ENCODE measurements at places on chromosomes 13 and 19.
A peak's percentile ranks its signal among the peaks of the same experiment; 100 is the strongest.

- DNase-seq = no peak
Measured at GRCh38 chr13:98293103-98293502, 116.0 kb upstream of the RNF113B start.

- DNase-seq = no peak
Measured at GRCh38 chr13:44389060-44389666, 15.5 kb downstream of the SERP2 start.

DNA sequence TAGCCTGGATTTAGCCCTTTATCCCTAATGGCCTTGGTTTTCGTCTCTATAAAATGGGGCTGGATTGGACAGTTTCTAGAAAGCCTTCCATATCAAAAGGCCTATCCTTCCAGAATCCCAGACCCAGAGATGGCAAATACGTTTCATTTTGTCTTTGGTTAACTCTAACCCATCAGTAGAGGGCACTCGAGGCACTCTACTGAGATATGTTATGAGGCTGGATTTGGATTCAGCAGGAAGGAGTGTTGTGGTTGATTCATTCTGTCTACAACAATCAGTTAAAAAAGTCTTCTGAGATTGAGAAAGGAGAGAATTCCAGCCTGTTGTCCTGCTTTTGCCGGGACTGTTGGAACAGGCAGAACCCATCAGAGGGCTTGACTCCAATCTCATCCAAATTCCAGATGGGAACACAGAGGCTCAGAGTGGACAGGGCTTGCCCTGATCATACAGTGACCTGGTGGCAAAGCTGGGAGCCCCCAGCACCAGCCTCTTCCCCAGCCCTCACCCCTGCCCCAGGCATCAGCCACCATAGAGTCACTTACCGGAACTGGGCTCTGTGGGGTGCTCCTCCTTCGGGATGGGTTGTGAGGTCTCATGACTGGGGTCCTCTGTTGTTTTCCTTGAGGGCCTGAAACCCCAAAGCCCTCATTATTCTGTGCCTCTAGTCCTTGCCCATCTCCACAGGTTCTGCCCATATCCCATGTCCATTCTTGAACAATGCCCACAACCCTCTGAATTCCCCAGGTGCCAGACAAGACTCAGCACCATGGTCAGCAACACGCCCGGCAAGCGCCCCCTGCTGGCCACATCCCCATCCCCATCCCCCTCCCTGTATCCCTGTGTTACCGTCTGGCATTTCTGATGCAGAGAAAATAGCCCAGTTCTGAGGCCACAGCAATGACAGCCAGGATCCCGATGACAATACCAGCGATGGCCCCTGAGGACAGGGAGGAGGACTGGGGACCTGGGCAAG, 12.3 kb upstream of the ZNF180 start:
- no peak for DNase-seq

DNA sequence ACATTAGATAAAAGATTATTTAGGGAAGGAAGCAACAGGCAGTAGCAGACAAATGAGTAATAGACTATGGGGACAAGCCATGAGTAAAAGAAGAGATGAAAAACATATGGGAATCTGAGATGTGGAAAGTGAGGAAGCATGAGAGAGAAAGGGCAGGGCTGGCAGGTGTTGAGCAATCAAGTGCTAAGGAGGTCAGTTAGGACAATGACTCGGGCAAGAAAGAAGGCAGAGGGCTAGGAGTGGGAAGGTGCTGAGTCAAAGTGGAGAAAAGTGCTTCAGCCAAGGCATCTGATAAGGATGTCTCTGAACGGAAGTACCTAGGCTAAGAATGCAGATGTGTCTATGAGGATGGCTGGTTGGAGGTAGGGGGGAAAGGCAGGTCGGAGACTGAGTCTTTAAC, 291.9 kb upstream of the HTR2A start:
- DNase-seq = no peak

- peak; percentile 16 for DNase-seq
Measured at GRCh38 chr13:30346153-30346788, 38.9 kb upstream of the KATNAL1 start.

GRCh38 chr13:101945435-101945834, 456.4 kb downstream of the FGF14 start:
- DNase-seq = no peak

GRCh38 chr19:44954649-44955504, at the start of gene CLPTM1:
Gene CLPTM1 (plus strand): TSS chr19:44955380. CDS start chr19:44955396, 16 bp downstream.
- DNase-seq = peak; percentile 96

DNA sequence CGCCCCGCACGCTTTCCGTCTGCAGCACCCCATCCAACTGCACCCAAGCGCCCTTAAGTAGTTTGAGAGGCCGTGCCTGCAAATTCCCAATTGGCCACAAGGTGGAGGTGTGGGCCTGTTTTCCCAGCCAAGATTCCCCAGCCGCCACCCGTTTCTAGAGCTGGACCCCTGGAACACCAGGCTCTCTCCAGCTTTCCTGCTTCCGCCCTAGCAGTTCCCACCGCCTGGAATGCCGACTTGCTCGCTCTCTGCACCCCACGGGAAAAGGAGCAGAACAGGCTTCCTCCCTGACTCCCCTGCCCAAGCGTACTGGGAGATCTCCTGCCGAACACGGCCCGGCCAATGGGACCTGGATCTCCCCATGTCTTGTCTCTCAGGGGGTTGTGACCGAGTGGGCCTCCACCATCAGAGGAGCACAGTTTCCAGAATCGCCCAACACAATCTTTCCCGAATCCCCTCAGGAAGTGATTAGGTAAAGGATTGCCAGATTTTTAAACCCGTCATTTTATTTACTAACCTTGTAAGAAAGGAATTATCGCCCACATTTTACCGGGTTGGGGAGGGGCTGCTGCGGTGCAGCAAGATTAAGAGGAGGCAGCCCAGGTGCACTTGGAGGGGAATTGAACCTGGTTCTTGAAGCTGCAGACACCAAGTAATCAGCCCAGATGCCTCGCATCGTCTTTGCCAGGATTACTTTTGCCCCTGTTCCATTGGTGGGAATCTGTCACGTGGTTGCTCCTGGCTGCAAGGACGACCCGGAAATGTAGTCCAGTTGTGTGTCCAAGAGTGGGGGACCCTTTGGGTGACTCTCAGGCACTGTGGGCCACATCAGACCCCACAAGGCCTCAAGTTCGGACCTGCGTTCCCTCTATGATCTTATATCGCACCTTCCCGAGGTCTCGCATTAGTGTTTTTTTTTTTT, 3.5 kb upstream of the NAPSA start:
- peak; percentile 59 for DNase-seq

GRCh38 chr19:32224371-32225244, 120.8 kb upstream of the ZNF507 start:
- peak; percentile 34 for DNase-seq

DNA sequence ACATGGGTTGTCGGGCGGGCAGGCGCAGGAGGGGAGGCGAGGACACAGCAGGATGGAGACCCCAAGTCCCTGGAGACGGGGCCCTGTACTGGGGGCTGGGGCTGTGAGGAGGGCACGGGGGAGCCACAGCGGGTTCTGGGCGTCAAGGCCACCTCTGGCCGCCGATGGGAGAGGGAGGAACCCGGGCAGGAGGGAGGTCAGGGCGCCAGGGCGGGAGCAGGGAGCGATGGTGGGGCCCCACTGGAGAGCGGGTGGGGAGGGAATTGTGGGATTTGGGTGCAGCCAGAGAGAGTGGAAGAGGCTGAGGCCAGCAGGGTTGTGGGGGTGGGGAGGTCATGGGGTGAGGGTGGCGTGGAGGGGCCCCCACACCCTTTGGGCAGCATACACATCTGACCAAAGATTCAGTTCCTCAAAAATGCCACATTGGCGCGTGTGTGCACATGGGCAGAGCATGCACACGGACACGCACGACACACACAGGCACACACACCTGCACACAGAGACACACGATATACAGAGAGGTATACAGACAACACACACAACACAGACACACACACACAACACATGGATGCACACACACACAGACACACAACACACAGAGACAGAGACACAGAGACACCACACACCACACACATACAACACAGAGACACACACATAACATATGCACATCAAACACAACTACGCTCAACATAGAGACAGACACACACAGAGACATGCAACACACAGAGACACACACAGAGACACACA, 54.9 kb downstream of the AP1M1 start:
- DNase-seq = no peak

DNA sequence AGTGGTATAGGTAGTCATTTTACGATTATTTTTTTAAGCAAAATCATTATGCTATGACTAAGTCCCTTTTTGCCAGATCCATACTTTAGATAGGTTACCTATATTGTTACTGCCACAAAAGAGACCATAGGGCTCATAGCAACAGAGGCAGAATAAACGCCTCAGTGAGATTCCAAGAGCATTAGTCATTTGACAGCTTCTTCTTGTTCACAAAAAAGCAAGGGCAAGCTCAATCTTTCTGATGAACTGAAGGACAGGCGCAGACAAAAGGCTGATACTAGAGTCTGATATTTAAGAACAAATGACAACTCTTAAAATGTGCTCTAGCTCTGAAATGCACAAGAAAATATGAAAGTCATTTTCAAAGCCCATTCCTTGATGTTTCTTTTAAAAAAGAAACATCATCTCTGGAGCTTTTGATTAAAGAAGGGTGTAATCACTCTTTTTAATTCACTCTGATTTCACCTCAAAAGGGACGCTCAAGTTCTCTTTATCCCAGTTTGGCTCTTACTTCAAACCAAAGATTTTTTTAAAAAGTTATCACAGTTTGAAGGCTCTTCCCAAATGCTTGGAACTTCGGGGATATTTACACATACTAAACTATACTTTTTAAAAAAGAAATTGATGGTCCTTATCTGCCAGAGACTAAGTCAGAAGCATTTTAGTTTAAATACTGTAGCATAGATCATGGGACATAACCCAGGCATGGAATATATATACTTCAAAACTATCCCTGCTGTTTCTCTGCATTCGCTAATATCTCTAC, 187.2 kb downstream of the EFNB2 start:
- no peak for DNase-seq

DNA sequence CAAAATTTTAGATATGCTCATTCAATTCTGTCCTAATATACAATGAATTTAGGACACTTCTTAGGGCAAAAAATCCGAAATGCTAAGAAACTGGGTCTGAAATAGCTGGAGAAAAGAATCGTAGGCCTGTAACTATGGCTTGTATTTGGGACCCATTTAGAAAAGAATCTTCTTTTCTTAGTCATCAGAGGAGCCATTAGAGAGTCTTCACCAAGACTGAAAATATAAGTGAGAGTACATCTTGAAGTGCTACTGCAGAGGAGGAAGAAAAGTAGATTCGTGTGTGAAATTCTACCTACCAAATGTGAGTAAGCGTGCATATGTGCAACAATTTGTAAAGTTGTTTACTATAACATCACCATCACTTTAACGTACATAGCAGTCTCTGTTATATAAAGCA, 8.8 kb upstream of the DACH1 start:
- no peak for DNase-seq

GRCh38 chr19:57506163-57506562, 6.4 kb downstream of the ZNF773 start:
- DNase-seq = no peak

- DNase-seq = no peak
Measured at GRCh38 chr13:38664906-38665305, 22.0 kb upstream of the FREM2 start.

GRCh38 chr19:30330266-30330665, 41.9 kb upstream of the ZNF536 start:
- DNase-seq = no peak

- DNase-seq = no peak
Measured at GRCh38 chr19:1008268-1009040, 8.2 kb downstream of the GRIN3B start.

- no peak for DNase-seq
Measured at GRCh38 chr13:75365724-75366173, 116.2 kb downstream of the TBC1D4 start.

All from activated T-helper 1 cell treated with anti-CD3 and anti-CD28 coated beads, Interleukin-2, amount 50 U/mL, for 16 hours (primary cell).